T-helper 1 cell (primary cell): ENCODE measurements at places on chromosomes 1 and 21.

DNA sequence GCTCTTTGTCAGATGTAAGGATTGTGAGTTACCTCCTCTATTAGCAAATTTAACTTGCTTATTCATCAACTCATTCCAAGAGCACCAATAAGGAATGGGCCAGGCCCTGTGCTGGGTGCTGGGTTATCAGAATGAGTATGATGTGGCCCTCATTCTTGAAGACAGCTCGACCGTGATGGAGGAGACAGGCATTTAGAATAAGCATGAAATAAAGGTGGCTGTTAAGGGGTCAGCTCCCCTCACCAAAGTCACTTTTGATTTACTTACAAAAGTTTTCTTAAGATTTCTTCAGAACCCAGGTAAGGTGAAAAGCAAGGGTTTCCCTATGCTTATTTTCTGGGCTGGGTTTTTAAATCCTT, 15.3 kb upstream of the PADI1 start:
- DNase-seq, result no peak

GRCh38 chr1:38028671-38029070, 16.1 kb downstream of the UTP11 start:
- no peak for DNase-seq

GRCh38 chr1:178868706-178869105, 2.2 kb downstream of the ANGPTL1 start:
- no peak for DNase-seq

DNA sequence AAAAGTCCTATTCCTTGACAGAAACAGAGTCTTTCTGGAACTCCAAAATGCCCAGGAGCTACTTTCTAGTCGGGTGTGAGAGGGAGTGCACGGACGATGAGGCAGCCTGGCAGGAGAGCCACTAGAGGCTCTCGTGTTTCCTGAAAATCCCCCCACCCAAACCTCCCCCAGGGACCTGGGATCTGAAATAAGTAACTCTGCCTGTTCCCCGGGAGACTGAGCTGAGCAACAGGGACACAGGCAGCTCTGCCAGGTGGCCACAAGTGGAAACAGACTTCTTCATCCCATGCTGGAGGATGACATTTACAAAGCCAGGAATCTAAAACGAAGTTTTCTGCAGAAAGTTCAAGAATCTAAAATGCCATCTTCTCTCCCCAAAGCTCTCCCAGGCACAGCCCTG, 77.1 kb downstream of the ITPKB start:
- no peak for DNase-seq

- no peak for DNase-seq
Measured at GRCh38 chr1:228974273-228974672, 239.0 kb downstream of the RHOU start.

GRCh38 chr1:116494353-116494692, 76.5 kb downstream of the CD58 start:
- DNase-seq, result no peak

DNA sequence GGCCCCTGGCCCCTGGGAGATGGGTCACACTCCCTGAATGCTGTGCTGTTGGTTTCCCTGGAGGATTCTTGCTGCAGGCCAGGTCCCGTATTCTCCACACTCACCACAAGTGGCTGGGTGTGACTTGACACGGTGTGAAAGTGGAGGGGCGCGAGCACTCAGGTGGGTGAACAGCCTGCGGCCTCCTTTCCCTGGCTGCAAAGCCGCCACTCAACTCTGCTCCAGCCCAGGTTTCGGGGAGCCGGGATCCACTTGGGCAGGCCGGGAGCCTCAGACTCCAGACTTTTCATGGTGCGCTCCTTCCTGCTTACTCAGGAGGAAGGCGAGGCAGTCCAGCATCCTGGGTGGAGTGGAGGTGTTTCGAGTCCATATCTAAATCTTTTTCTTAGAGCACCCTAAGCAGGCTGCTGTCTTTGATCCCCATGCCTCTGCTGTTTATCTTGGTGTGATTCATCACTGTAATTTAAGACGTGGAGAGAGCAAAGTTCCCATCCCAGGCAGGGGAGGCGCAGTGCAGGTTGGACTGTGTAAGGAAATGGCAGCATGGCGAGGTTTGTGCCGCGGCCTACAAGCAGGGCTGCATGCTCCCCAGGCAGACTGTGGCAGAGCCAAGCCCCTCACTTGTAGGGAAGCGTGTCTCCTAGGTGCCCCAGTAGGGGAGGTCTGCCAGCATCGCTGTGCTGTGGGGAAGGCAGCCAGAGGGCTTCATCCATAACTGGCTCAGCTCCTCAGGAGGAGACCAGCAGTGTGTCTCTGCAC, 29.6 kb downstream of the VANGL1 start:
- DNase-seq, result no peak

- DNase-seq, result no peak
Measured at GRCh38 chr1:167365360-167365759, 144.7 kb downstream of the POU2F1 start.

DNA sequence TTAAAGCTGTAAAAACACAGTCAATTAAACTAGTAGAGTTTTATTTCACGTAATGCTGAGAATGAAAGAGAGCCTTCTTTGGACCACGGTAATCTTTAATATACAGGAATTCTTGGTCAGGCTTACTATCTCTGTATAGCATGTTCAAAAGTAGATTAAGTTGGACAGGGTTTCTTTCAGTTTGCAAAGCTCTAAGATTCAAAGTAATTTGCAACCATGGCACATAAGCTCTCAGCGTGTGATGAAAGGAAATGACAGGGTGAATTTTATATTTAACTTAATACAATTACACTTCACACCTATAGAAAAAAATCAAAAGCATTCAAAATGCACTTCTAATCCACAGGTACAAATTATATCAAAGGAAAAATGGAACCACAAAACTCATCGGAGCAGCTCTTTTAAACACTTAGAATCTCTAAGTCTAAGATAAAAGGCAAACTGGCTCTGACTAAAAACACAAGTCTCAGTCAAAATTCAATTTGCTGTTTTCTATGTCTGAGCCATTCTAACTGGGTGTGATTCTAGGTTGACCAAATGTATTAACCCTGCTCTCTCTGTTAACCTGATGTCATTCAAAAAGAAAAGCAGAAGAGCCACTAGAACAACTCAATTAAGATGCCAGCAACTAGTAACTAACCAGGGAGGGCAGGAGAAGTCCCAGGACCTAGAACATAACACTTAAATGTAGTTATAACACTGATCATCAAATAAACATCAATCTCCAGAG, 147.7 kb downstream of the RERE start:
- DNase-seq, result no peak

DNA sequence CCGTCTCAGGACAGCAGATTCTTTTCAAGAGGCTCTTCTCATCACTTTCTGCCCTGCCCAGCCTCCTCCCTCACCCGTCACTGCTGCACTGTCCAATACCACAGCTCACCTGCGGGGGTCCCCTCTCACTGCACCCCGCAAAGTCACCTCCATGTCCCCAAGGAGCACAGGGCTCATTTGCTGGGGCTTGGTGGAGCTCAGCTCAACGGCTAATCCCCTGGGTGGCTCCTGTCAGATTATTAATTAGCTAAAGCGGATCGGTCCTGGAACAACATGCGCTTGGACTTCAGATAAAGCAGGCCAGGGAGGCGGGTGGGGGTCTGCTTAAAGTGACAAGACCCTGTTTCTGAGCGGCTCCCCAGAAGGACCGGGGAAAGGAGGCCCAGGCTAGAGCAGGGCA, 43.1 kb downstream of the CASZ1 start:
- no peak for DNase-seq

DNA sequence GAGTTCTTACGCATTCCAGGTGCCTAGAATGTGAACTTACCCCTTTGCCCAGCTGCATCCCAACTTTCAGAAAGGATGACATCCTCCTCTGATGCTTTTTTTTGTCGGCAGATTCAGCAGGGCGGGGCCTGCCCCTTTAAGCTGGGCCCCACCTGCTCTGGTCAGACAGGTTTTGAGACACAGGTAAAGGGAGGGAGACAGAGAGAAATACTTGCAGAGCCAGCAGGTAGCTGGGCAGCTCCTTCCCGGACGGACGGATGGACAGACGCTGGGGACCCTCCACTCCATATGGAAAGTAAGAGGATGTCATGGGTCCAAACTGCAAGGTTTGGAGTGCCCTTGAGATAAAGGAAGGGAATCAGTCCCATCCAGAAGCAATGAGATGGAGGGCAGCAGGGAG, at the start of gene TMEM79:
Gene TMEM79, plus strand, starts transcription at position 214 of the 400 bp plus-strand sequence. CDS start 902 bp downstream, outside the sequence.
- no peak for DNase-seq

- no peak for DNase-seq
Measured at GRCh38 chr1:109718495-109718894, 6.4 kb downstream of the GSTM5 start.

DNA sequence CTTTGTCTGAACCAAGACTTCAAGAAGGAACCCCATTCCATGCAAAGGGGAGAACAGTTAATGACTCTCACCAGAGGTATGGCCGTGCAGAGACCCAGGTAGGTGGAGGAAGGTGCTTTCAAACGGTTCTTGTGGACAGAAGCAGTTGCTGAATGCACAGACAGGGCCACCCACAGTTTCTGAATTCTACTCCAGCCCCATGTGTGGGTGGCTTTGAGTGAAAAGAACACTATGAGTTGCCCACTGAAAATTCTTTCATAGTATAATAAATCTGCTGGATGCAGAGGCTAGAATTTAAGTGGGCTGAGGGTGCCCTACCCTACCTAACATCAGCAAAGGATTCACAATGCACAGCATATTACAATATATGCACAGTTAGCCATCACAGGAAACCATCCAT, 7.2 kb upstream of the CCDC185 start:
- no peak for DNase-seq

- DNase-seq, result no peak
Measured at GRCh38 chr1:55604749-55605148, 389.6 kb upstream of the USP24 start.

DNA sequence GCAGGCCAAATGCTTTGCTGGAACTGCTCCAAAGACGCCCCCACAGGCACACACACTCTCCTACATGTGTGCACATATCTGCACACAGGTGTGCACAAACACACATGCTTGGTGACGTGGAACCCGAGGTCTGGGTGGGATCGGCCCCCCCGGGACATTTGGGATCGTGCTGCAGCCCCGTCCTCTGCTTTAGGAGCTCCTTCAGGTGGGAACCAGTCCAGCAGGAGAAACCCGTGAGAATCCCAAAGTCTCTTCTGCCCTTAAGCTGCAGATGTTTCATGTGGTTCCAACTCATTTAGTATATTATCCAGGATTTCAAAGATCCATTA, 38.6 kb downstream of the UBE2G2 start:
- no peak for DNase-seq

DNA sequence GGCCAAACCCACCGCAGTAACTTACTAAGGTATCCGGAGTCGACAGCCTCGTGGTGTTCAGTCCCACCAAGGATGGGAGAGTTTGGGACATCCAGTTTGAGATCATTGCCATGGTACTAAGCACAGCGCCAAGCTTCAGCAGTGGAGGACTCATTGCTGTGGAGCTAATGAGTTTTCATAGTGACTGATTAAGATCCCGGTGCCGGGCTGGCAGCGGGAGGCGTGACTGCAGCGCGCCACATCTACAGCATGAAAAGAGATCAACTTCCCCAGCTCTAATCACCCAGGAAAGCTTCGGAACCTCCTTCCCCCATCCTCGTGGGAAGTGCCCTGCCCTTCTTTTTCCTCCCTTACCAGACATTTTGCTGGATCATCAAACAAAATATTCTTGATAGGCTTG, 149.9 kb downstream of the OLFM3 start:
- DNase-seq, result no peak

DNA sequence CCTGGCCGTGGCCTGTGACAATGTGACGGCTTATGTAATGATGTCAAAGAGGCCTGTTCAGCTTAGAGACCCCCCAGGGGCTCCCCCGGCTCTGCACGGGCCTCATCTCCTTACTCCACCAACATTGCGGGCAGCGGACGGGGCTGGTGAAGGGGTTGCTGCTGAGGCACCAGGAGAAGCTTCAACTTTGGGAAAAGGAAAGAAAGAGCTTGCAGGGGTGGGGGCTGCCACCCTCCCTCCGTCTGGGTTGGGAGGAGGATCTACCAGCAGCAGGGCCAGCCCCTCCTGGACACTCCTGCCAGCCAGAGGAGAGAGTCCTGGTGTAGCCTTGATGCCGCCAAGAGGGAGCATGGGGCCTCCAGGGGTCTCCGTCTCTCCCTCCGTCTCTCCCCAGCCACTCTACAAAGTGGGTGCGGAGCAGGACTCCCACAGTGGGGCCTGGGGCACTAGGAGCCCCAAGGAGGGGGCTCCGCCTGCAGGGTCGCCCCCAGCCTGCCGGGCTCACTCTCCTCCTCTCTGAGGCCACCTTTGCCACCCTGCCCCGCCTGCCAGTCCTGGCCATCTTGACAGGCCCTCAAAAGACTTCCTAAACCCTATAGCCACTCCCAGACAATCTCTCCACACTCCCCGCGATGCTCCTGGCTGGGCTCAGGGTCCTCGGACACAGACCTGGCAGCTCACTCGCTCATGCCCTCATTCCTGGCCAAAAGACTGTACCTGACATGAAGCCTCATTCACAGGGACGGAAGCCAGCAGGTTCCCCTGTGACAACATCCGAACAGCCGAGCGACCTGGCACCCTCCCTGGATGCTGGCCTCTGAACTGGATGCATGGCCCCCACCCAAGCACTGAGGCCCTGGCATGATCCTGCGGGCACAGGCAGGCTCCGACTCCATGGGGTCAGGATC, 130.4 kb upstream of the ARHGEF16 start:
- no peak for DNase-seq

DNA sequence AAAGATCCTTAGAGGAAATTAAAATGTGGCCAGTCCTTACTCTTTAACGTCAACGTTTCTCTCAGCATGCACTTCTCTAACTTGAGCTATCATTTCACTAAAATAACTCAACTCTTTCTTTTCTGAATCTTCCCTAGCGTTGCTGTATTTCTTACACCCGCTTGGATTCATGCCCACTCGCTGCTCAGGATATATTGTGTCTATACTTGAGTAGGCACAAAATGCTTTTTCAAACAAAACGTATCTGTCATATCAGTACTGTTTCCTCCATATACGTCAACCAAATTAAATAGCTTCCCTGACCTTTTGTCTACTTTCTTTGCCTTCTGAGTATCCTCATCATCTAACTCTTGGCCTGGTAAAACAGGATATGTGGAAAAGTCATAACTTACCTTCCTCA, 549.7 kb downstream of the SMYD3 start:
- no peak for DNase-seq

DNA sequence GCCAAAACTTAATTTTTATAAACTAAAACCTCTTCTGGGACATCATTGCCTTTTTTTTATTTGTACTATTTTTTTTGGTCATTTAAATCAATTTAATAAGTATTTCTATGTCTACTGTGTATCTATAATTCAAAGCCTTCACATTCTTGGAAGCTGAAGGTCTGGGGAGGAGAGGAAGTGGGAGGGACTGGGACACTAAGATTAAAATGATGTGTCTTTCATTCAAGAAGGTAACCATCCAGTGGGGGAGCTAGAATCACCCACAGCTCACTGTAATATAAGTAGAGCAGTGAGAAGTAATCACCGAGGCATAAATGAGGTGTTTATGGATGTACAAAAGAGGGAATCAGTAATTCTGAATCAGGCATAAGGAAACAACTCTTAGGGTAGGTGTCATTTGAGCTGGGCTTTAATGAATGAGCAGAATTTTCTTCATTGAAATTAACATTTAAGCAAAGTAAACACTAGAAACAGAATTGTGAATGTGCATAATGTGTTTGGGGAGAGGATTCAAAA, 52.8 kb downstream of the PTGER3 start:
- no peak for DNase-seq
